ENCODE measurements at places on chromosomes 5 and 9.

DNA sequence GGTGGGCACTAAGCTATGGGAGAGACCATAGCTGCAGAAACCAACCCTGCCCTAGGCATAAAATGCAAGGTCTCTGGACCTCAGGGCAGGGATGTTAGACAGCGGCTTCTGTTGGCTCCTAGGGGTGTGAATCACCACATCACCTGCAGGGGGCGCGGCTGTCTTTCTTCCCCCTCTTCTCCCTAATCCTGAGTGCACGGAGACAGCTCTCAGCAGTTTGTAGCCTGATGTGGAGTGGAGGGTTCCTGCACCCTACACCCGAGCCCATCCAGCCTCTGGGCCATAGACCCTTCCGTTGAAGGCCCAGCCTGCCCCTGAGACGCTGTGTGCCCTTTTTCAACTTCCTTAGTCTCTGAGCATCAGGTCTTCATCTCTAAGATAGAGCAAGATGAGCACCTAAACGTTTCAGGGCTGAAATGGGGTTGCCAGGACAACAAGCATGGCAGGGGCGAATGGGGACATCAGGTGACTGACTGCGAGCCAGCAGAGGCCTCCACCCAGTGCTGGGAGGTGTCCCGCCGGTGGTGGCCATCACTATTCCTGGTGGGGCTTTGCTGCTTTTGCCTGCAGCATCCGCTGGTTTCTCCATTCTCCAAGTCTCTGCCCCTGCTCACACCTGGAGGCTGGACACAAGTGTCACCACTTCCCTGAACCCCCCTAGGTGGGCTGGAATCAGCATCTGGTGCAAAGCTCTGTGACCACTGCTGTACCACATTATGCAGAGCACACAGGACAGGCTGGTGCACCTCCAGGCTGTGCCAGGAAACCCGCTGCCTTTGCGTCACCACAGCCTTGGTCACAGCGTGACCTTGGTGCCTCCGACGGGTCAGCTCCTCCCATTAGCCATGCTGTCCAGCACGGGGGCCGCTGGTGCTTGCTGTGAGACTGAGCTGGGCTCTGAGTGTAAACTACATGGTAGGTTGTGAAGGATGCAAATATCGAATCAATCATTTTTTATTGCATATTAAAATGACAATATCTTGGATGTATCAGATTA is 2.5 kb upstream of the SEC16A start:
- peak; percentile 88 for DNase-seq

DNA sequence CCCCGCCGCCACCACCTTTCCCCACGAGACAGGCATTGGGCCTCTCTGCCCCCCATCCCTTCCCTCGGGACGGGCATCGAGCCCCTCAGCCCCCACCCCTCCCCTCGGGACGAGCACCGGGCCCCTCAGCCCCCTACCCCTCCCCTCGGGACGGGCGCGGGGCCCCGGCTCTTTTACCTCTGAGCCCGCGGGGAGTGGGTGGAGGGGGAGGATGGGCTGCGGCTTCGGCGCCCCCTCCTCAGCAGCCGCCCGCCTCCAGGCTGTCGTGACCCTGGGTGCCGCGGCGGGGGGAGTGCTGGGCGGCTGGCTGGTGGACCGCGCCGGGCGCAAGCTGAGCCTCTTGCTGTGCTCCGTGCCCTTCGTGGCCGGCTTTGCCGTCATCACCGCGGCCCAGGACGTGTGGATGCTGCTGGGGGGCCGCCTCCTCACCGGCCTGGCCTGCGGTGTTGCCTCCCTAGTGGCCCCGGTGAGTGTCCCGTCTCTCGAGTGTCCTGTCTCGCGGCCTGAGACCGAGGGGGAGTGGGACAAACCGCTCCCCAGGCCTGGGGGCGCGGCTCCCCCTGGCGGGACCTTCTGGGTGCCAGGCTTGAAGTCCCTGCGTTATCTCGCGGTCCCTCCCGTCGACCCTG is 791 bp downstream of the SLC2A8 start:
- DNase-seq, result peak; percentile 82

DNA sequence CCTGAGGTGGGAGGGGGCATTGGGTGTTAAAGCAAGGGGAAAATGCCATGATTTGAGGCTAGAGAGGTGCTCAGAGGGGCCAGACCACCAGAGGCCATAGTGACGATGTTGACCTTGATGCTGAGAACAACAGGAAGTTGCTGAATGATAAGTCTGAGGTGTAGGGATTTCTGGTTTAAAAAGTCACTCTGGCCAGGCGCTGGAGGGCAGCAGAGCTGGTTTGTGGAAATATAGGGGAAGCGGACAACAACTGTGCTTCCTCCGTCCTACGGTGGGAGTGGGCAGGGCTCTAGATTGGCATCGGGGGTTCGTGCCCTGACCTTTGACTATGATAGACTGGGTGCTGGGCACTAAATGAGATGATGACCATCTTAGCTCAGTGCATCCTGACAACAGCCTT is 44.7 kb downstream of the STOM start:
- DNase-seq, result no peak

DNA sequence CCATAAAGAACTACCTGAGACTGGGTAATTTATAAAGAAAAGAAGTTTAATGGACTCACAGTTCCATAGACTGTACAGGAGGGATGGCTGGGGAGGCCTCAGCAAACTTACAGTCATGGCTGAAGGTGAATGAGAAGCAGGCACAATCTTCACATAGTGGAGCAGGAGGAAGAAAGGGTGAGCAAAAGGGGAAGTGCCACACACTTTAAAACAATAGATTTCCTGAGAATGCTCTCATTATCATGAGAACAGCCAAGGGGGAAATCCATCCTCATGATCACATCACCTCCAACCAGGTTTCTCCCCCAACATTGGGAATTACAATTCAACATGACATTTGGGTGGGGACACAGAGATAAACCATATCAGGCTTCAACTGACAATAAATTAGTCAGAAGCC is 664.9 kb downstream of the TAF11L14 start:
- DNase-seq, result no peak

DNA sequence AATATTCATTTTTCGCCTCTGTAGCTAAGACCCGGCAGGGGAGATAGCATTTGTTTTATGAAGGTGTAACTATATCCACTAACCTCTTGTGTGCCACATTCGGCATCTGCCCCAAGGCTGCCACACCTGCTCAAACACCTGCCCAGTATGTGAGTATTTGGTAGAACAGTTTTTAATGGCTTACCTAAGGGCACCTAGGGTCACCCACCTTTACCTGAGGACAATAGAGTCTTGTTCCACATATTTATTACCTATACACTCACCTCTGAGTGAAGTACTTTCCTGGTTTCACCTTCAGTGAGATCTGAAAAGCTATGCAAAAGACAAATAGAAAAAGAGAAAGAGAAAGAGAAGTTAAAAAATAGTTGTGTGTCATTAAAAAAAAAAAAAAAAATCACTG is 68.0 kb upstream of the PIP5K1B start:
- peak; percentile 54 for DNase-seq

GRCh38 chr5:43572357-43572756 is 15.5 kb upstream of the PAIP1 start:
- DNase-seq, result no peak

- DNase-seq, result no peak
Observed at GRCh38 chr5:6909901-6910300, 196.7 kb downstream of the TENT4A start.

DNA sequence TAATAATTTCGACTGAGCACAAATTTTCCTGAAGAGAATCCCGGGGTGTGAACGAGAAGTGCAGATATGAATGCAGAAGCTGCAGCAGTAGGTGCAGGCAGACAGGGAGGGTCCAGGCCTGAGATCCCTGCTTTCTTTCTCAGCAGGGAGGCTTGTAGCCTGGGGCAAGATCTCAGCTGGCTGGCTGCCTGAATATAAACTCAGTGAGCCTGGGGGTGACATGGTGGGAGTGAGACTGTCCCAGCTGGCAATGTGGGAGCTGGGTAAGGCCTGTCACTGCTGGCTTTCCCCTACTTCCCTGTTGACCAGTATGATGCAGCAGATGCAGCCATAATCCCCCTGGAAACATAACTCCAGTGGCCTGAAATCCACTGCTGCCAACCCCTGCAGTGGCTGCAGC is 325.2 kb downstream of the CETN3 start:
- no peak for DNase-seq

- DNase-seq, result no peak
Observed at GRCh38 chr9:105535920-105536668, 21.8 kb upstream of the FKTN start.

GRCh38 chr9:136902259-136902821 is 16.0 kb downstream of the TRAF2 start:
- peak; percentile 89 for DNase-seq

- DNase-seq, result peak; percentile 53
Observed at GRCh38 chr9:126146254-126147145, 180.1 kb upstream of the MVB12B start.

GRCh38 chr5:107840592-107840991 is 169.9 kb upstream of the EFNA5 start:
- DNase-seq, result no peak

GRCh38 chr5:171387970-171388815 is 544 bp downstream of the NPM1 start:
- peak; percentile 74 for DNase-seq

DNA sequence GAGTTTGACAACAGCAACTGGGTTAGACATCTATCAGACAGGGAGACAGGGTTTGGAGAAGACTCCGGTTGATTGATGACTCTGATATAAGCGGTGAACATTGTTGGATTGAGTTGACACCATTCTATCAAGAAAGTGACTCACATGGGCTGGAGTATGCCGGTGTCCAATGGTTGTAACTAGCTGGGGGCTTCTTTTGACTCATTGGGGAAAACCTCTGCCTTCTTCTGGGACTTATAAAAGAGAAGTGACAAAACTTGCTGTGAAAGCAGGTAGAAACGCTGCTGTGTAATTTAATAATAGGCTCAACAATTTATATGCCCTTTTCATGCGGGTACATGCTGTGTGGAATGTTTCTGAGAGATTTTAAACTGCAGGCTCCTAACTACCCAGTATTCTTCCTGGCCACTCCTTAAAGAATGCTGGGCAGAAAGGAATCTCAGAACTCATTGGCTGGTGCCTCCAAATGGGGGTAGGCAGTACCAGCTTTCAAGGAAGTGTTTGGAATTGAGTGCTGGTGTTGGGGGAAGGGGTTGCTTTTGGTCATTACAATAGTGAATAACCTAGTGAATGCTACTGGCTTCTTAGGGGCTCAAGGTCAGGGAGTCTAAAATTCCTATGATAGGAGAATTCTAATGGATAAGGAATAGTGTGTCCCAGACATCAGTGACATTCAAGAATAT is 43.9 kb downstream of the FYB1 start:
- no peak for DNase-seq

DNA sequence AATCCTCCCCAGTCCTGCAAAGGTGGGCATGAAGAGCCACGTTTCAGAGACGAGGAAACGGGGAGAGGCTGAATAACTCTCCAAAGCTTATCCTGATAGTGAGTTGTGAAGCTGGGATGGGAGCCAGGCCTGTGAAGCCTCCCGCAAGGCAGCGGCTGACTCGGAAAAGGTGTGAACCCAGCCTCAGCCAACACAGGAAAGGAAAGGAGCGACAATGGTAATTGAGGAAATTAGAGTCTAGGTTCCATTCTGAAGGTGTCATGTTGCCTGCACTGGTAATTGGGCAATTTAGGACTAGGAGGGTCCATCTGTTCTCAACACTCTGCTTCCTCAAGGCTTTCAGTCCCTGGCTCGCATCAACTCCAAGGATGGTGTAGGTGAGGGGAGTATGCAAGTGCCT is 83.4 kb downstream of the LIFR start:
- DNase-seq, result no peak

DNA sequence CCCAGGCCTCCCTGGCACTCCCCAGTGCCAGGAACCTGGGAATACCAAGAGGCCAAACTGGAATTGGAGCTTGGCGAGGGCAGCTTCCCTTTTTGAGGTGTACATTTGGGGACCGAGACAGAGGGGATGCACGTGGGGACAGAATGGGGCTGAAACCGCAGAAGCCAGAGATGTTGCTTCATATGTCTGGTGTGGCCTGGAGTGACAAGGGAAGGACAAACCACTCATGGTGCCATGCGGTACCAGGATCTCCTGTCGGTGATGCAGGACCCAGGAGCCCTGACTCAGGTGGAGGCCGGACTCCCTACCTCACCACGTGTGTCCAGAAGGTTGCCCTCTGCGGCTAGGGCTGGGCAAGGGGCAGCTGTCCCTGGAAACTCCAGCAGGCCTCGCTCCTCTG is 4.0 kb upstream of the CSF2 start:
- DNase-seq, result no peak

- no peak for DNase-seq
Observed at GRCh38 chr9:126694206-126695081, 80.7 kb downstream of the LMX1B start.

DNA sequence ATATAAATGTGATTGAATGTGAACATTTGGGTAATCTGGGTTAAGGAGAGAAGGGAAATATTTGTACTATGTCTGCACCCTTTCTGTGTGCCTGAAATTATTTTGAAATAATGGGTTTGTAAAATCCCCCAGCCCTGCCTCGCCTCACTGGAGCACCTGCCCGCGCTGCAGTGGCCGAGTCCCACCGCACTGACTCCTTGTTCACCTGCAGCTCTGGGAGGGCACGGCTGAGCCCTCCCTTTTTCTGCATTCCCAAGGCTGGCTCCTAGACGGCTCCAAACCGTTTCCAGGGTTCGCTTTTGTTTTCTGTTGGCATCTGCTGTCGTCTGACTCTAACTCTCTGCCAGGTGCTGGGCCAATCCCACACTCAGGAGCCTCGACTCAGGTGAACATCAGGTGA is 17.6 kb upstream of the PPP1R26 start:
- no peak for DNase-seq

GRCh38 chr5:127878174-127878750 is 175.1 kb downstream of the CCDC192 start:
- DNase-seq, result peak; percentile 76

DNA sequence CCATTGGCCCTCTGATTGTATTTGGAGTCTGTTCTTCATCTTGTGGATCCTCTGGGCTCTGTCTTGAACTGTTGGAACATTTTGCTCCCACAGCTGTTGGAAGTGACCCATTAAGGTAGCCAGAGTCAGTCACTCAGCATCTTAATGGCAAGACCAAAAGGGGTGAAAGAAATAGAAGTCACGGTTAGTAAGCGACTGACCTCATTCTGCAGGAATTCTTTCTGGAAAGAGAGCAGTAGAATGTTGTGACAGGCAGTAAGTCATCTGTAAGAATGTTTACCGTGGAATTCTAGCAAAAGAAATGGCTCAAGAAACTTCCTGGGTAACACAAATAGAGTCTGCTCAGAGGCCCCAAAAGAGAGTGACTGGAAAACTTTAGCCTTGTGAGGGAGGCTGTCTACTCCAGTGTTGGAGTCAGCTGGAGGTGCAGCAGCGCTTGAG is 28.6 kb upstream of the TNC start:
- DNase-seq, result no peak

Measured in stomach (tissue), 19 donors.